ENCODE measurements at places on chromosomes 16 and 17. TPM values are rescaled to one million over a fixed set of nuclear protein-coding genes. Genes with fewer than 3 reads are reported as not detected.

DNA sequence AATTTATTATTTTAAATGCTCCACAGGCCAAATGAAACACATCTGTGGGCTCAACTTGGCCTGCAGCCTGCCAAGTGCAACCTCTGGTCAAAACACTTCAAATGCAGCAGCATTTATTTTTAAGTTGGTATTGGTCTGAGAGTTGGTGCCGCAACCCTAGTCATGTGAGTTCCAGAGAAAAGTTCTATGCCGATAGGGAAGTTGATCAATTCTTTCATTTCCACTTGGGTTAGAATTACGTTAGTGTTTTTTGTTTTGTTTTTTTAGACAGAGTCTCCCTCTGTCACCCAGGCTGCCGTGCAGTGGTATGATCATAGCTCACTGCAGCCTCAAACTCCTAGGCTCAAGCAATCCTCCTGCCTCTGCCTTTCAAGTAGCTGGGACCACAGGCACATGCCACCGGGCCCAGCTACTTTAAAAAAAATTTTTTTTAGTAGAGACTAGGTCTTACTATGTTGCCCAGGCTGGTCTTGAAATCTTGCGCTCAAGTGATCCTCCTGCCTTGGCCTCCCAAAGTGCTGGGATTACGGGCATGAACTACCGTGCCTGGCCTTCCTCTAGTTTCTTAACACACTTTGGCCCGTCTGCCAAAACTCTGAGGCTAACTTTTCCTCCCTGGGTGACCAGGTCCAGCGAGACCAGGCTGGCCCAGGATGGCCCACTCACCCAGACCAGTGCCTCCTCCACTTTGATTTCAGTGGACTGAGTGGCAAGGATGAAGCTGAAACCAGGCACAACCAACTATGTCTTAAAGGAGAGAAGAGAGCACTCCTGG lies 221.1 kb downstream of the MRTFB start:
- no peaks in the 10 kb centered on the region for H3K27me3 ChIP-seq
- DNase-seq, result peak; percentile 25
- no peak overlapping the region for H3K27ac ChIP-seq
- peaks cover 21% of the 10 kb centered on the region for H3K4me1 ChIP-seq
- H3K36me3 ChIP-seq, result no peaks in the 10 kb centered on the region

DNA sequence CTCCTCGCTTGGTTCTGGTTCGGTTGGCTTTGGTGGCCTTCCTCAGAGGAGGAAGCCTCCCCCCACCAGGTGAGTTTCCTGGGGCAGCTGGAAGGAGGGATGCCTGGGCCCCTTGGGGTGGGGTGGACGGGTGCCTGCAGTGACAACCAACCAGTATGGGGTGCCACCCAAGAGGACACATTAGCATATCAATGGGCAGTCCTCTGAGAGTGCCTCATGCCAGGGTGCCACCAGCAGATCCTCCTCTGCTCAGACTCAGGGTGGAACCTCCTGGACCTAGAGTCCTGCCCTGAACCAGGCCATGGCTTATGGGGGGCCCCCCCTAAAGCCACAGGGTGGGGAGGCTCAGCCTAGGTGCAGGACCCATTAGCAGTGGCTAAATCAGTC lies 2.7 kb downstream of the PPP1R1B start:
- peaks cover 45% of the 10 kb centered on the region for H3K27me3 ChIP-seq
- no peaks in the 10 kb centered on the region for H3K36me3 ChIP-seq
- no peak overlapping the region for H3K4me3 ChIP-seq

MYO15B gene
- 0.17 TPM for polyA plus RNA-seq

DNA sequence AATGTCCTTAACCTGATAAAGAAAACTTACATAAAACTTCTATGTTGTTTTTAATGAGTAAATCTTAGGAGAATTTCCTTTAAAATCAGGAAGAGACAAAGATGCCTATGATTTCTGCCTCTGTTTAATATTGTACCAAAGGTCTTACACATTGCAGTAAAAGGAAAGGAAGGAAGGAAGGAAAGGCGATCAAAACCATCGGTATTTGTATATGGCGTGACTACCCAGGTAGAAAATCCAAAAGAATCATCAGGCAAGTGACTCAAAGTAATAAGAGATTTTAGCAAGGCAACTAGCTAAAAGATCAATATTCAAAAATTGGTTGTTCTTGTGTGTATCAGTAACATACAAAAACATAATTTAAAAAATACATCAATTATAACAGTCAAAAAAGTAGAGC lies 3.5 kb downstream of the ICAM2 start:
- H3K27me3 ChIP-seq, result no peaks in the 10 kb centered on the region
- DNase-seq, result no peak
- H3K36me3 ChIP-seq, result no peaks in the 10 kb centered on the region
- H3K4me1 ChIP-seq, result peaks cover 55% of the 10 kb centered on the region

DNA sequence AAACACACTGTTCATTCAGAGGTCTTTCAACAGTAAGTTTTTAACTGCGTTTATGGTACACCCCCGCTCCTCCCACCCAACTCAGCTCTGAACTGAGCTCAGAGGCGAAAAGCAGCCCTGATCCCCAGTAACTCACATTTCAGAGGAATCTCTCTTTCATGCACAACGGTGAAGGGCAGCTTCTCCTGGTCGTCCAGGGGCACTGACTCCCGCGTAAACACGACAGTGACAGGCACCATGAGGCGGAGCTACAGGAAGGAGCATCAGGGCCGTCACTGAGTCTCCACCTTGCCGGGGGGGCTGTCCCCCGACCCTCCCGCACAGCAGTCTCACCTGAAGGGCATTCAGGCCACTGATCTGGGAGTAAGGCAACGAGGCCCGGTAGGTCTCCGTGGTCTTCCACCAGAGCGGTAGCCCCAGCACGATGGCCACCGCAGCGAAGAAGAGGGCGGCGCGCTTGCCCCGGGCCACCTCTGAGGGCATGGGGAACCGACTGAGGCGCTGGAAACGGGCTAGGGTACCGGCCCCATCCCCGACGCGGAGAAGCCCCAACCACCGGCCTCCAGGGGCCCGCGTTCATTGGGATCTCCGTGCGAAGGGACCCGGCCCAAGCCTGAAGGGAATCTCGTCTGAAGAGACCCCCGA lies 486 bp downstream of the PIGS start:
- peak overlapping the region; percentile 89 for H3K4me3 ChIP-seq
- no peaks in the 10 kb centered on the region for H3K36me3 ChIP-seq
- H3K27me3 ChIP-seq, result no peaks in the 10 kb centered on the region
- H3K27ac ChIP-seq, result peak overlapping the region; percentile 71
- H3K4me1 ChIP-seq, result peaks cover 34% of the 10 kb centered on the region
- no peak for DNase-seq
